Renal pelvis (tissue), 12 donors: ENCODE measurements at places on chromosomes 6 and 20. TPM values are rescaled to one million over a fixed set of nuclear protein-coding genes. Genes with fewer than 3 reads are reported as not detected.

DNA sequence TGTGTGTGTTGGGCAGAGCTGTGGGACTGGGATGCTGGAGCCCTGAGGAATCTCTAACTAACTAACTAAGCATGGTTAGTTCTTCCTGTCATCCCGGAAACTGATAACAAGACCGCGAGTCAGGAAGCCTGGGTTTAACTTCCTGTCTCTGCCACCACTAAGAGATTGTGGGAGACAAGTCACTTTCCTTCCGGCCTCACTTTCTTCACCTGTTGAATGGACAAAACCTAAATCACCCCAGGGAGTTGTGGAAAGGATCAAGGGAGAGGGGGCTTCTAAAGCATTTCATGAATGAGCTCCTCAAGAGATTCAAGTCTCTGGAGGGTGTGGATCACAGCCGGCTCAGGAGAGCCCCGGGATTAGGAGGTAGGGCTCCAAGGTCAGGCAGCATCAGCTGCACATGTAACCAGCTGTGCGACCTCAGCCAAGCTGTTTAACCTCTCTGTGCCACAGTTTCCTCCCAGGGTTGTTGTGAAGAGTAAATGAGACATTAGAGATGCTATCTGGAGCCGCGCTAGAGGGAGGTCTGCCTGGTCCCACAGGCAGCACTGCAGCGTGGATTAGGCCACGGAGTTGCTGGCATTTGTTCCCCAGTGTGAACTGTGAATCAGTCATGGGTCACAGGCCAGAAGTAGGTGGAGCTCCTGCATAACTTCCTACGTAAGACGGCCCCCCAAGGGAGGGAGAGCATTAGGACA lies 105.1 kb downstream of the TOX2 start:
- no peak for DNase-seq

DNA sequence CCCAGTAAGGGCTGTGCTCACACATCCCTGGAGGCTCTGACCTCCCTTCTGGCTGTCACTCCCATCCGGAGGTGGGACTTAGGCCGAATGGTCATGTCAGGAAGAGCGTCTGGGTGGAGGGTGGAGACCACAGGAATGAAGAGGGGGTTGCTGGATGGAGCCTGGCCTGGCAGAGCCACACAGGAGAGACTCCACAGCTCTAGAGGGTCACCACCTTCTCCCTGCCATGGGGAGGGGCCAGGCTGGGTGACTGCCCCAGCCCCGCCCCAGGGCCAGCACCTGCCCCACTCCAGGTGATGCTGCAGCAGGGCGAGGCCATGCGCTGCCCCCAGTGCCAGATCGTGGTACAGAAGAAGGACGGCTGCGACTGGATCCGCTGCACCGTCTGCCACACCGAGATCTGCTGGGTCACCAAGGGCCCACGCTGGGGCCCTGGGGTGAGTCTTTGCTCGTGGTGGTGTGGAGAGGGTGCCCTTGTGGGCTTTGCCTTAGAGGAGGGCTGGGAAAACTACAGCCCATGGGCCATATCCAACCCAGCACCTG lies 20.6 kb downstream of the RBCK1 start:
- no peak for DNase-seq

DNA sequence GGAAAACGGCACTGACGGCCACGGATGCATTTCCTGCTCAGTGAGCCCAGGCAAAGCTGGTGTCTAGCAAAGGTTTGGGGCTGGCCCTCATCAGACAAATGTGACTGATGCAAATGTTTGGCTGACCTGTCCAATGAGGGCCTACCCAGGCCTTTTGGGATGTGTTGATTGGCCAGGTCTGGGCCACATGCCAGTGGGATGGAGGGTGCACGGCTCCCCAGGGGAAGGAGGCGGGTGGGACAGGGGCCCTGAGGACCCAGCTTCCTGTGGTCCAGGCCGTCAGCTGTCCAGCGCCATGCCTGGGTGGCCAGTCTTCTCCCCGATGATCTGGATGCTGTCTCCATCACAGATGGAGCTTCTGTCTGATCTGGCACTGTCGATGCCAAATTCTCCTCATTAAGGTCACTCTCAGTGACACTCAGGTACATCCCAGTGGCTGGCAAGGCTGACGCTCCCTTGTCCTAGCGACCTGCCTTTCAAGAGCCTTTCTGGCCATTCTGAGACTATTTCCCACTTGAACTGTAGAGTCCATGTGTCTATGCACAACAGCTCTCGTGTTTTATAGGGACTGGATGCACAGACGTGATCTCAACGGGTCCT lies 43.0 kb downstream of the NTSR1 start:
- no peak for DNase-seq

- no peak for DNase-seq
Observed at GRCh38 chr6:2855061-2855519, 13.4 kb upstream of the SERPINB1 start.

DNA sequence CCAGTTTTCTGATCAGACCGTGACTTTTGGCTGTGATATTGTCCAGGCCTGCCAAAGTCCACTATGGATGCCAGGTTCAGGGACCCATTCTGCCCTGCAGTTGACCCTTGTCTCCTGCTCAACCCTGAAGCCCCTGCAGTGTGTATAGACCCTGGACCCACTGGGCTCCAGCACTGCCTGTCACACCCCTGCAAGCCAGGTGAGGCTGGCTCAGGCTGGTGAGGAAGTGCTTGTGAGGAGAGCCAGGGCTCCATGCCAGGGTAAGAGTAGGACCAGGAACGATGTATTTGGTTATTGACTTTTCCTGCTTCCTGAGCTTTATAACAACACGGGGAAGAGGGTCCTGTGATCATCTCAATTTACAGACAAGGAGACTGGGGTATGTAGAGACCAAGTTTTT lies 19.1 kb upstream of the CD93 start:
- DNase-seq = no peak

DNA sequence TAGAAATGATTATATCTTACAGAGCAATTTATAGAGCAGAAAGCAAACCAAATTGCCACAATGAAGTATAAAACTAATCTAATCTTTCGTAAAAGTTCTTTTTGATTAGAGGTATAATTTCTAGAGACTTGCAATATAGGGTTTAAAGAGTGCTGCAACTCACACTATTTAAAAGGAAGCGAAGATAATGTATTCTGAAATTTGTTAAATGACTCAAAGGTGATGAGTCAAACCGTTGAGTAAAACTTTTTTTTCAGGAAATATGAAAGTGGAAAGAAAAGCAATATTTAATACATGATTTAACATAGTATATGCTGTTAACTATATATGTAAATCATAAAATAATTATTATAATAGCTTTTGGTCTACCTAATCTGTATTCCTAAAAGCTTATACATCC lies 133.6 kb downstream of the SYNE1 start:
- no peak for DNase-seq

DNA sequence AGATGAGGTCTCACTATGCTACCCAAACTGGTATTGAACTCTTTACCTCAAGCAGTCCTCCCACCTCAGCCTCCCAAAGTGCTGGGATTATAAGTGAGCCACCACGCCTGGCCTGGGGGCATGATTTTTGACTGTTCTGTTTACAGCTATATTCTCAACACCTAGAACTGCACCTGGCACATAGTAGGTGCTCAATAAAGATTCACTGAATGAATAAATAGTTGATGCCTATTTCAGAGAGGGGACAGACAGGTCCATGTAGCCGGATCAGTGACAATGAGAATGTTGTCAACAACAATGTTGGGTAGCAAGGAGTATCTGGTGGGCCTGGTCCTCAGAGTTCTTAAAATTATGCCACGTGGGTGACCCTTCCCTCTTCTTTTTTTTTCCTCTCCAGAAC lies 8.9 kb downstream of the TRAF3IP2 start:
- DNase-seq = no peak

DNA sequence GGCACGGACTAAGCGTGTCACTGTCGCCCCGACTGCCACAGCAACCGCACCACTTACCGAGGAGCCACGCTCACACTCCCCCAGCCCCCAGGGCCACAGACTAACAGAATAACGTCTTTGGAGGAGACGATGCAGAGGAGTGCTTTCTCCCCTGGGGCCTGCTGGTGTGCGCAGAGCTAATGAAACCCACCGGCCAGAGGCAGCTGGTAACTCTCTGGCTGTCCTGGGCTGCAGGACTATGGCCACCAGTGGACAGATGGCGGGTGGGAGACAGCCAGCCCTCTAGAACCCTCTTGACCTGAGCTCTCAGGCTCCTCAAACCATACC lies 228.0 kb downstream of the DLL1 start:
- DNase-seq = no peak

GRCh38 chr6:119186490-119186889 lies 108.0 kb upstream of the FAM184A start:
- DNase-seq = no peak

Gene NT5E
- 3.0 TPM for polyA plus RNA-seq

Gene GPR63
- polyA plus RNA-seq = 2.7 TPM

Gene PCNA
- polyA plus RNA-seq = 161 TPM

Gene ARMC12
- 1.8 TPM for polyA plus RNA-seq

Gene MARCKS
- polyA plus RNA-seq = 251 TPM
